ENCODE measurements at places on chromosomes 7 and 10.

DNA sequence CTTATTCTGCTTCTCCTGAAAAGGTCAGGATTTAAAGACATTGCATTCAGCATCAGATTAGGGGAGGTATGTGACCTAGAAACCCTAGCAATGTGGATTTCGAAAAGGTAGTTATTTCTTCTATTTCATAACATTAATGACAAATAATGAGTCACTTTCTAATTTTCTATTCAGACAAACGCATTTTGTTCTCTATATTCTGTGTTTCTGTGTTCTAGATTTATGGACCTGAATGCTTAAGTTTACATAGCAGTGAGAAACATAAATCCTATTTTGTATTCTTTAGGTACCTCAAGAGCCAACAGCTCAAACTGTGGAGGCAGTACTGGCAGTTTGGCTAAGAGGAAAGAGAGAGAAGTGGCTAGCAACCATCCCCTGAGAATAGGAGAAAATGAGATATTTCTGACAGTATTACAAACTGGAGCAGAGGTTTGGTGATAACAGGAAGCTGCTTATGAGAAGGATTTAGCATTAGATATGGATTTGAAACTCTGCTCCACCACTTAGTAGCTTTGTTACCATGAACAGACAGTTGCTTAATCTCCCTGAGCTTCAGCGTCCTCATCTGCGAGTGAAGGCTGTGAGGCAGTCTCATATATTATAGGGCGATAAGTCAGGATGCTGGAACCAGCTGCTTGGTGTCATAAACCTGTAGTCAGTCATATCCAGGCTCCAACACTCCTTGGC lies 28.2 kb downstream of the CDK14 start:
- no peak for DNase-seq

- DNase-seq = no peak
These were observed 36.0 kb upstream of the FRMD4A start for GRCh38 chr10:14366760-14367159.

GRCh38 chr7:77537136-77537777 lies at the start of gene PTPN12:
PTPN12 (plus strand) TSS chr7:77537295; CDS start chr7:77537547, 252 bp downstream.
- DNase-seq = peak; percentile 32

GRCh38 chr7:100486753-100487446 lies 3.2 kb downstream of the NYAP1 start:
- no peak for DNase-seq

- DNase-seq = no peak
These were observed 38.8 kb downstream of the NRBF2 start for GRCh38 chr10:63171926-63172325.

GRCh38 chr10:122850705-122851640 lies 5.3 kb upstream of the CUZD1 start:
- DNase-seq = no peak

DNA sequence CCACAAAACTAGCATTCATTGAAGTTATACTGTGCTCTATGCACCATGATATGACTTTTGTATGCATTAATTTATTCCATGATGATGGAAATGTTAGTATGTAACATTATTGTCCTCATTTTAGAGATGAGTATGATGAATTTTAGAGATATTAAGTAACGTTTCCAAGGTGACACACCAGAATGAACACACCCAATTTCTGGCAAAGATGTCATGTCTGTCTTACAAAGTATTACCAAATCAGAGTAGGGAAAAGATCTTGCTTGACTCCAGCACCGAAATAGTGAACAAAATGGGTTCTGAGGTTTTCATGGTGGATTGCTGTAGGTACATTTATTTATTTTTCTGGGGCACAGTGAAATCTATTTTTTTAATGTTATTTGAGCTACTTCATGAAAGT lies 33.8 kb upstream of the COL1A2 start:
- no peak for DNase-seq

GRCh38 chr7:151591866-151592265 lies 72.2 kb upstream of the RHEB start:
- no peak for DNase-seq

DNA sequence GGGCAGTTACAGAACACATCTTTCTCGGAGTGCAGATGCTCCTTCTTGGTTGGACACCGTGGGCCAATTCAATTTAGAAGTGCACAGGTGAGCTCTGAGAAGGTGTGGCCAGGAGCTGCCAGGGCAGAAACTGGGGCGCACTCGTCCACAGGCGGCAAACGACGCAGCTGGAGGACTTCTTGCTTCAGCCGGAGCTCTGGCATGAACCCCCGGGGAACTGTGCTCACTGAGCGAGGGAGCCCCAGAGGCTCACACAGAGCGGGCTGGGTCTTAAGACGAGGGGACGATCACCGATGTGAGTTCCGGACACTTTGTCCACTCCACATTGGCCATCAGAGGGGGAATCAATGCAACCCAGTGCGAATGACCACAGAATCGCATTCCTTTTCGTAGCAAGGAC lies 140.4 kb downstream of the ZMYND11 start:
- DNase-seq = no peak

GRCh38 chr7:135886345-135887132 lies 90.6 kb downstream of the MTPN start:
- DNase-seq = no peak

DNA sequence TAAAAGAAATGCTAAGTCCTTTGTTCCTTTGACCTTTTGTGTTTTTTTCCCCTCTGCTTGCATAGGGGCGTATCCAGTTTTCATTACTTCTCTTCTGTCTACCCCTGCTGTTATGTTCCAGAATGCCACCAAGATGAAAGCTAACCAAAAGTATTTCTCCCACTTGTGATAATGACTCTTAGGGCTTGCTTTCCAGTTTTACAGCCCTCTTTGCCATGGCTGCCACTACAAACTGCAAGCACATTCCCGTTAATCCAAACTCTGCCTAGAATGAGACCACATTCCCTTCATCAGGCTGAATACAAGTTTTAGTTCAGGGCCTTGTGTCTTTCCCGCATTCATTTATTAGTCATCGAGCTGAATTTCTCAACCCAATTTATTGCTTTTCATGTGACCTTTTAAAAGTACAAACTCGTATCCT lies 23.6 kb upstream of the CD36 start:
- DNase-seq = no peak

- no peak for DNase-seq
These were observed 27.0 kb upstream of the SAMD9L start for GRCh38 chr7:93175219-93175618.

DNA sequence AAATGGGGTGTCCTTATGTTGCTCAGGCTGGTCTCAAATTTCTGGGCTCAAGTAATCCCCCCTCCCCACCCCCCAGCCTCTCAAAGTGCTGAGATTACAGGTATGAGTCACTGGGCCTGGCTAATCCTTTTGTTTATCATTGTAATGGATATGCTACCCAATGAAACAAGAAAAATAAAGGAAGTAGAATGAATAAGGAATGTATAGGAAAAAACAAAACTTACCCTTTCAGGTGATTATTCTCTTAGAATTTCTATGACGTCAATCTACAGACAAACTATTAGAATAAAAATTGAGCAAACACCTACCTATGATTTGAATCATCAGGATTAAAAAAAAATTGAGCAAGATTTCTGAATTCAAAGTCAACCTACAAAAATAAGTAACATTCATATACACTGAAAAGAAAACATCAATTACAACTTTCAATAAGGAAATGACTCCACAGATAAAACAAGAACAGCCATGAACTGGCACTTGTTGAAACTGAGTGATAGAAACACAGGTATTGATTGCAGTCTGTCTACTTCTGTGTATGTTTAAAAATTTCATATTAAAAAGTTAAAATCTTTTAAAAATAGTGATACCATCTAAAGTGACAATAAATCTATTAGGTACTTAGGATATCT lies 12.2 kb downstream of the ADAM12 start:
- no peak for DNase-seq

DNA sequence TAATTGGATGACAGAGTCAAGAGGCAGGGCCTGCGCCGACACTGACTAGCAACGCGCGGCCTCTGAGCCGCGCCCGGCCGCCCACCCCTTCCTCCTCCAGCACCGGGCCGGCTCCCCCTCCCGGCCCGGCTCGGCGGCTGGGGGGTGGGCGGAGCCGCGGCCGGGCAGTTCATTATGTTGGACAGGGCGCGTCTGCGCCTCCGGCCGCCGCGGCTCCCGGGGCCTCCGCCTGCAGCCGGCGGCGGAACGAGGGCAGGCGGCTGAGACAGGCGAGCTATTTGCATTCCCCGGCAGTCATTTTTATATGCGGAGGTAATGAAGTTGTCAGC lies 106.7 kb downstream of the SNX10 start:
- no peak for DNase-seq

DNA sequence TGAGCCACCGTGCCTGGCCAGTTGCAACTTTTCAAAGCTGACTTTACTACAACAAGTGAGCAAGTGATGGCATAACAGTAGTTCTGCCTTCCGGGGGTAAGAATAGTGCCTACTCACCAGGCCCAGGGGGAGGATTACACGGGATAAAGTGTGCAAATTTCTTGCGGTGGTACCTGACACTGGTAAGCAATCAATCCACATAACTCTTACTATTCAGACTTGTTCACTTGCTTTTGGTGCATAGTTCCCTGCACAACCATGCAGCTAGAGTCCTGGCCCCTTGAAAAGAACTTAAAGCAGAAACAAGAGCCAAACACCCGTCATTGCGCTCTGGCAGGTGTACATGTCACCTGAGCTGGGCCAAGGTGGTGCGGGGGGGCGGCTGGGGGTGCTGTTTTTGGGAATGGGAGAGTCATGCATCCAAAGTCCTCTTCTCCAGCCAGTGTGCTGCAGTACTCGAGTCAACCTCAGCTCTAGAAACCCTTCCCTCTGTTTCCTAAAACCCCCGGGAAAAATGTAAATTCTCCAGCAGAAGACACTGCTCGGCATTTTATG lies 5.4 kb upstream of the COBL start:
- DNase-seq = no peak

- DNase-seq = no peak
These were observed 44.3 kb downstream of the AHR start for GRCh38 chr7:17342756-17343155.

DNA sequence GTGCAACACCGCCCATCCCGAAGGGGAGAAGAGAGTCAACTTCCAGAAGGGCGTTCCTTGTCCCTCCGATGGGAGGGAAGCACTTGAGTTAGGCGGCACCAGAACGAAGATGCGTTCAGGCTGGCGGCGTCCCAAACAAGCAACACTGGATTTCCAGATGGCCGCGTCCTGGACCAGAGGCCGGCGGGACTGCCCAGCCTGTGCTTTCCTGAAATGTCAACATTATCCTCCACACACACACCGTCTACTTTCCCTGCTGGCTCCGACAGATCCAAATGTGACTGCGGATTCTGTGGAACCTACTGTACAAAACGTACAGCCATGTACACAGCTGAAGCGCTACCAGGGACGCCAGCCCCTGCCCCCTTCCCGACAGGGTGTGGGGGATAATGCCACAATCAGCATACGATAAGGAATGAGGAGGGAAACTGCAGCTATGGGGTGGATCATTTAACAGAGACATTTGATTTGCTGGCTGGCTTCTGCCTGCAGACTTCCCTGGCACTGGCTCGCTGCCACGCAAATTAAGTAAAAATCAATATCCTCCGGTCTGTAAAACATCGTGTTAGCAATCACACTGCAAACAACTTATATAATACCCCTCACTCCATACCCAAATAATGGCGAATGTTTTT lies 82.1 kb downstream of the ZRANB1 start:
- DNase-seq = no peak

DNA sequence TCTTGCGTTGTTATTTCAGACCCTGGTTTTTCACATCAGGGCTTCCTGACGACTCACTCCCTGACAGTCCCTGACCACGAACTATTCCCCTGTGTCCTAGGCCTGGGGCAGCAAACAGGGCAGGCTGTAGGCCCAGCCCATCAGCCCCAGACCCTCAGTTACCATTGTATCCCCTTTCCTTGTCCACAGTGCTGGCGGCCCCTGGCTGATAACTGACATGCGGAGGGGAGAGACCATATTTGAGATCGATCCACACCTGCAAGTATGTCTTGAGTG lies 50.5 kb upstream of the TRIM8 start:
- DNase-seq = no peak

GRCh38 chr10:49827297-49827696 lies 65.2 kb upstream of the OGDHL start:
- DNase-seq = no peak

DNA sequence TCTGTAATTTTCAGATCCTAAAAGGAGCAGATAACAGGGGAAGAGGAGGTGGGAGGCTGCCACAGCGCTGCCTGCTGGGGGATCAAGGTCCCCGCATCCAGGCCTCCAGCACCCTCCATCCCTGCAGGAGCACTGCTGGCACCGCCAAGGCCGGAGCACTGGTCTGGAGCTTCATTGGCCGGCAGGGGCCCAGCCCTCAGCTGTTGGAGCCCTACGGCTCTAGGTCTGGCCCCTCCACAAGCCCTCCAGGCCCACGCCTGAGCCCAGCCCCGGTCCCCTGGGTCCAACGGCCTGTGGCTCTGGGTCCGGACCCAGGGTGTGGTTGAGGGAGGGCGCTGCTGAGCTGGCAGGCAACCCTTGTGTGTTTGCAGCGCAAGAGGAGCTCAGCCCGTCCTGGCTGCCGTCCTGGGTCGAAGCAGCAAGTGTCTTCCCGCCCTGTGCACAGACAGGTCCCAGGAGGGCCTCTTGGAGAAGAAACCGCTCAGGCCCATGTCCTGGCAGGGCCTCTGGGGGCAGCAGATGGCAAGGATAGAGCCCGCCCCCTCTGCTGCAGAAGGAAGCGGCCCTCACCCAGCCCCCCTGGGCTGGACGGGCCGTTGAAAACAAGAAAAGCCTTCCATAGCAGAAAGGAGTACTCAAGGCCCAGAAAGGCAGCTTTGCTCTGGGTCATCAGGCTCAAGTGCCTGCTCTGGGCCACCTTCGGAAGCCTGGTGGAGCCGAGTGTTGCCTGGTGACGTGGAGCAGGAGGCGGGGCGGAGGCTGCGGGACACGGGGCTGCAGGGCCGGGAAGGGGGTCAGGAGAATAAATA lies 54.3 kb upstream of the TNRC18 start:
- no peak for DNase-seq
